ENCODE measurements at places on chromosomes 13 and 19.

DNA sequence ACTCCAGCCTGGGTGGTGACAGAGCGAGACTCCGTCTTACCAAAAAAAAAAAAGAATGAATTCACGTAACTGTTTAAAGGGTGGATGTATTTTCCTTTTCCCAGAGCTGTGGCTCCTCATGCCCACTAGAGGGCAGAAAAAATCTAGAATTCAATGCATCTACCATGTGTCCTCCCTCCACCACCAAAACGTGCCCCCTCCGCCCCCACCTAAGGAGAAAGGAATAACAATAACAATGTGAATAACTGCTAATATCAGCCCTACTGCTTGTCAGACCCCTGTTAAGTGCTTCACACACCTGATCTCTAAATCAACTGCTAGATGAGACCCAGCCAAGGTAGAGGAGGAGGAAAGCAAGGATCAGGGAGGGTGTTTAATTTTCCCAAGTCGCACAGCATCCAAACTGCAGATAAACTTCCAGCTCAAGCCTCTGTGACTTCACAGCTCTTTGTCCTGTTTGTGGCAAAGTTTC is 20.2 kb upstream of the PNMA8B start:
- no peak for DNase-seq

DNA sequence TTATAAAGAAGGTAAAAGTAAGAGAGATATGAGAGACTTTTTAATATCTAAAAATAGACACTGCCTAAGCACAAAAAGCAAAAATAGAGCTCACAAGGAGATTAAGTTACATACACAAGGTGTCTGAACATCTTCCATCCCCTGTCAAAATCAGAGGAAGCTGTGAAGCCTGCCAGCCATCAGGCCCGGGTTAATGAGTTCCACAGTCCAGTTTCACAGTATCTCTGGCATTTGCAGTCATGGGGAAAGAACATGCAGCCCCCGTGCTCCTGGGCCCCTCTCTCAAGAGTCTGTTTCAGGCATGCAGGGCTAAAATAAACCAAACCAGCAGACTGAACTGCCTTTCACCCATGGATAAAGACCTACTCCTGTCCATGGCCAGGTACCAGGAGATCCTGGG is 79.2 kb downstream of the TBC1D4 start:
- DNase-seq = no peak

DNA sequence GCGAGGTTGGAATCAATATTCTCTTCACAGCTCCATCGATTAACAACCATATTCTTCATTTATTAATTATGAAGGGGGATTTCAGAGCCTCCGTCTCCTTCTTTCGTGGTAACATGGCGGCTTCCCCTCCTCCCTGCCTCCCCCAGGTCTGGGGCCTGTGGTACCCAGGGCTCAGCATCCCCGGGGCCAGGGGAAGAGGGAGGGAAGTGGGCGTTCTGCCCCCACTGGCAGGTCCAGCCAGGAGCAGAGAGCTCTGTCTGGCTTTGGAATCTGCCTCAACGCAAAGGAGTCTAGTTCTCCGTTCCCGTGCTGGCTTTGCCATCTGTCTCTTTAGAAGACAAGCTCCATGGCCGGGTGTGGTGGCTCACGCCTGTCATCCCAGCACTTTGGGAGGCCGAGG is 37.8 kb upstream of the ONECUT3 start:
- no peak for DNase-seq

DNA sequence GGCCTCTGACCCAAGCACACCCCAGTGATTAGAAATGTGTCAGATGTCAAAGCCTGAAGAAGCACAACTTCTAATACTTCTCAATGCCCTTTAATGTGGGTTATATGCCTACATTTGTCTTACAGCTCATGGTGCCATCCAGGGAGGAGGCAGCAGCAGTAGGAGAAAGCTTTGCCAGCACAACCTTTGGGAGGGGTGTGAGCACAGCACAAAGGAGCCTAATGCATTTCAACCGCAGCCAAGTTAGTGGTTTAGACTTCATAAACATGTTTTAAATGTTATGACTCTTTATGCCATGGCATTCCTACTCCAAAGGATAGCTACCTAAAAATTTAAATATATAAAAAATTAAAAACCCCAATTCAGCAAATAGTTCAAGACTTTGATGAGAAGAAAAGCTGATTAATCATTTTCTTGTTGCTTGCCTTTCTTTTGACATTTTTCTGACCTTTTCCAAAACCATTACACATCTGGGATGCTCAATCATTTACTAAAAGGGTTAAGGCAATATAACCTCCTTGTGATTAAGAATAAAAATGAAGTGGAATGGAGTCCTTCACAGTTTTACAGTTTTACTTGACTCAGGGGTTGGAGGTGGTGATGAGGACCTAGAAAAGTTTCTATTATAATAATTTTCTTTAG is 142.7 kb downstream of the DLEU7 start:
- no peak for DNase-seq

DNA sequence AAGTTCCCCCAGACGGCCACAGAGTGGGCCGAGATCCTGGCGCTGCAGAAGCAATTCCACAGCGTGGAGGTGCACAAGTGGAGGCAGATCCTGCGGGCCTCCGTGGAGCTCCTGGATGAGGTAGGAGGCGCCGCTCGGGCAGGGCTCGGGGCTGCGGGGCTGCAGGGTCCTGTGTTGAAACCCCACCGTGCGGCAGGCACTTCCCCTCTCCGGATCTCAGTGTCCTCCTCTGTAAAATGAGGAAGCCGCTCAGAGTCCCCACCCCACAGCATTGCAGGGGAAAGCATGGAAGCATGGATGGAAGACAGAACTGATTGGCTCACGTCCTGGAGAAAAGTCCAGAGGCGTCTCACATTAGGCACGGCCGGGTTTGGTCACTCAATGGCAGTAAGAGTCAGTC is 6.8 kb upstream of the SCN1B start:
- no peak for DNase-seq
